Stimulated activated CD8-positive, alpha-beta memory T cell treated with anti-CD3 and anti-CD28 coated beads, Interleukin-12 subunit alpha, Interleukin-12 subunit beta, amount 100 ng/mL, for 4 hours (primary cell): ENCODE measurements at places on chromosomes 5 and 9.

DNA sequence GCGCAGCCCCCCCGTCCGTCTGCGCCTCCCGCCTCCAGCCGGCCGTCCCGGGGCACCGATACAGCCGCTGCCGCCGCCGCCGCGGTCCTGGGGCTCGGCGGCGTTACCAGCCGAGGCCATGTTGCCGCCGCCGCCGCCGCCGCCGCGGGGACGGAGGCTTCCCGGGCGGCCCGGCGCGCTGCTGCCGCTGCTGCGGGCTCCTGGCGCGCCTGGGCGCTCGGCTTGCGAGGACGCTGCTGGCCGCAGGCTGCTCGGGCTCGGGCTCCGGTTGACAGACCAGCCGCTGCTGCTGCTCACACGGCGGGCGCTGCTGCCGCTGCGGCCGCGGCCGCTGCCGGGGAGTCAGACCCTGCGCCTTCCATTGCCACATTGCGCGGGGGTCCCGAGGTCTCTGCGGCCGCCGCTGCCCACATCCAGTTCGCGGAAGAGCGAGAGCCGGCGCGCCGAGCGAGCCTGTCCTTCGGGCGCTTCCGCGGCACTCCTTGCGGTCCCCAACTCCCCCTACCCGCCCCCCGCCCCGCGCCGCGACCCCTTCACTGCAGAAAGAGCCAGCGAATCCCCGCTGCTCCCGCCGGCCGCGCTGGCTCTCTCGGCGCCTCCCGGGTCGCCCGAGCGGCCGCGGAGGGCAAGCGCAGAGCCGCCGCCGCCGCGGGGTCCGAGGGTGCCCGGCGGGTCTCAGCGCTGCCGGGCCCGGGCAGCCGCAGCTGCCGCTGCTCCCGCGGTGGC lies 8.4 kb downstream of the PTCH1 start:
- no peak for DNase-seq

DNA sequence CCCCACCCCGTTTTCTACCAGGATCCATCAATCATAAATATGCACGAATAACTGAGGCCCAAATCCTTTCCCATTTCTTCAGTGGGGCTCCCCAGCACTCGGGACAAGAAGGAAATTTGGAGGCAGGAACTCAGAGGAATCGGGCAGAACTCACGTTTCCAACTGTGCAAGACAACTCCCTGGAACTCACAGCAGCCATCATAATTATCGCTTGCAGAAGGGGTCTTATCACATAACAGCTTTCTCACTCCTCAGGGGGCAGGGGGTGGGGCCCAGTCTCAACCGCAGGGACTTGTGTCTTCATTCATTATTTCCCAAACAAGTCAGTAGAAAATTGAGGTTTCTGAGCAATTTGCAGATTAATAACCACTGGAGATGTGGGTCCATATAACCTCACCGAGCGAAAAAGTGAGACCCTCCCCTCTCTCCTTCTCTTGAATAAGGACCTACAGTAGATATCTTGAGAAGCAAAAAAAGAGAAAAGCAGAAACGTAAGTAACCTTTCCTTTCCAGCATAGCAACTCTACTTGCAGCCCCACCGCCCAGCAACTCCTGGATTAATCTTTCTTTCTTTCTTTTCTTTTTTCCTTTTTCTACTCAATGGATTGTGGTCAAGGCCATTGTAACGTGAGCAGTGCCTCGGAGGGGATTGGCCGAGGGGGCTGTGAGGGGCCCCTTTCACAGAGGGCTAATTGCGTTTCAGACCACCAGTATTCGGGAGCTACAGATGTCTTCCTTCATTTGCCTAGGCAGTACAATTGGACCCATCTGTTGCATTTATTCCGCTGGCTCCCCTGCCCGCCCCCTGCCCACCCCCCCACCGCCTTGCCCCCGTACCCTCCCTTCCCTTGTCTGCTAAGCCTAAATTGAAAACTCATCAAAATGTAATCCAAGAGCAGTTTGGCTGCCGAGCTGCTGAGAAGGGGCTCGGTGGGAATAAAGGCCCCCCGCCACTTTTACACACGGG lies 24.7 kb upstream of the TIFAB start:
- no peak for DNase-seq

GRCh38 chr5:135671052-135671705 lies 92.4 kb upstream of the CXCL14 start:
- DNase-seq = no peak

- DNase-seq = no peak
Observed at GRCh38 chr9:81225596-81225995, 463.8 kb downstream of the TLE1 start.

- DNase-seq = no peak
Observed at GRCh38 chr9:108325406-108325805, 530.4 kb downstream of the ACTL7B start.

GRCh38 chr9:137083394-137084004 lies 3.3 kb upstream of the MAN1B1 start:
- no peak for DNase-seq
